ENCODE measurements at places on chromosomes 5 and 9.

DNA sequence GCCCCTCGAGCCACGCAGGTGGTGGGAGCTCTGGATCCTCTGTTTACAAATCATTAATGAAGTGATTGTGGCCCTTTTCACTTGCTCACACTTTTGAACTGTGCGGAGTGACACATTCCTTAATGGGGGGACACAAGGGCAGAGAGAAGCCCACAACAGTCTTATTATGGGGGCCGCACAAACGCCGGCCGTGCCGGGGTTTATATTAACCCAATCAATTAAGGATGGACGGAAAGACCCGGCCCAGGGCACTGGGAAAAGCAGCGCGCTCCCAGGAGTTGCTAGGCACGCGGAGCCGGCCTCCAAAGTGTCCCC lies 634.8 kb downstream of the IRX1 start:
- DNase-seq: no peak

DNA sequence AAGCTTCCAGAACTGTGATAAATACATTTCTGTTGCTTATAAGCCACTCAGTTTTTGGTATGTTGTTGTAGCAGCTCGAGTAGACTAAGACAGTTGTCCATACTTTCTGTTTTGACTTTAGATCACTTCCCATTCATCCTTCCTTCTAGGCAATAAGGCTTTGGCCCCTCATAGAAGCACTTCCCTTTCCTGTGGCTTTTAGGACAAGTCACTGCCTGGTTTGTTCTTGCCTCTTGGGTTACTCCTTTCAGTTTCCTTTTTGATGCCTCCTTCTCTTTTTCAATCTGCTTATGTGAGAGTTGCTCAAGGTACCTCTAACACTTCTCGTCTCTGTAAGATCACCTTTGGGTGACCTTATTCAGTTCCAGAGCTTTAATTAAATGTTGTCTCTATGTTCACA lies 72.4 kb upstream of the NTRK2 start:
- DNase-seq: no peak

DNA sequence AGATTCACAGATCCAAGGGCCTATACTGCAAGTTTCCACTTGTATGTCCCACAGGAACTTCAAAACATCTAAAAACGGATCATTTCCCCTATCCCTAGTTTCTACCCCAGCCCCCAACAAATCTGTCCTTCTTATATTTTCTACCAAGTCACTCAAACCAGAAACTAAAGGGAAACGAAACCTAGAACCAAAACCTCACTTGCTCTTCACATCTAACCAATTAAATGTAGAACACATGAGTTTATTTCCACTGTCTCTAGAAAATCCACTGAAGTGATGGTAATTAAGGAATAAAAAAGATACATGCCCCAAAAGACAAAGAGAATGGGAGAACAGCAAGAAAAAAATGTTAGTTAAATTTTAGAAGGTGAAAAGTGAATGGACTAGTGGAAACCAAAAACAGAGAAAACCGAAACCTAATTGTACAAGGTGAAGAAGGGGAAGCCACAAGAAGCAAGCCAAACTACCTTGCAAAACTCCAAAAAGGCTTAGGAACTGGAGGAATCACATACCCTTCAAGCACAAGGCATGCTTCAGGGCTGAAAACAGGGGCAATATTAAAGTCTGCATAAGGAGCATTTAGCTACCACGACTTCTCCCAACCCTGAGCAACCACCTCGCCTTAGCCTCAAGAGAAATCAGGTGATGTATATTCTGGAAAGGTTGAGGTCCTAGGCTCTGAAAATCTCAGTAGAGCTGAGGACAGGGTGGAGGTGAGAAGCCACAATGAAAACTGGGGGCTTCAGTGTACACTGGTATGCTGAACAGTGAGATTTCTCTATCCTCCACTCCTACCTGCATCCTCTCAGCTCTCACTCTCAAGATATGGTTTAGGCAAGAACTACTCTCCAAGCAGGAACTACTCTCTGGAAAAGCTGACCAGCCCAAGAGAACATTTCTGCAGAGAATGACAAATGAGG lies 11.1 kb downstream of the SMU1 start:
- no peak for DNase-seq

GRCh38 chr9:132381966-132382541 lies 24.6 kb downstream of the TTF1 start:
- no peak for DNase-seq

DNA sequence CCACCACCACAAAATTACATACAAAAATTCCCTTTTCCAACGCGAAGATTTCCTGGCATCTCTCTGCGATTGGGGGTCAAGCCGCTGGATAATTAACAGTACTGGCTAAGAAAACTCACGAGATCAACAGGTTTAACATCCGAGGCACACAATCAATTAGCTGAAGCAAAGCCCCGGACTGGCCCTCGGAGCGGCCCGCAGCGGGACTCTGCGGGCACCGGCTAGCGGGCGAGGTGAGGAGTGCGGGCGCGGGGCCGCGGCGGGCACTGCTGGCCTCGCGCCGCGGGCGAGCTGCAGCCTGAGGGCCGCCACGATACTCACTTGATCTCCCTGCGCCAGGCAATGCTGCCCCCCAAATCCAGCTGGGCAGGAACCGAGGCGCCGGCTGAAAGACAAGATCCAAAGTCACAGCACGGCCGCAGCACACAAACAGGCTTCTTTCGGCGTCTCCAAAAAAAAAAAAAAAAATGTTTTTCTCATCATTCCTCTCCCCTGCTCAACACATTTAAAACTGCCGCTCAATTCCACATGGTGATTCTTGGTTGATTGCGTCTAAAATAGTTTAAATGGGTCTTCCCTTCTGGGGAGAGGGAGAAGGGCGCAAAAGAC lies 210.2 kb downstream of the MEF2C start:
- DNase-seq: no peak

DNA sequence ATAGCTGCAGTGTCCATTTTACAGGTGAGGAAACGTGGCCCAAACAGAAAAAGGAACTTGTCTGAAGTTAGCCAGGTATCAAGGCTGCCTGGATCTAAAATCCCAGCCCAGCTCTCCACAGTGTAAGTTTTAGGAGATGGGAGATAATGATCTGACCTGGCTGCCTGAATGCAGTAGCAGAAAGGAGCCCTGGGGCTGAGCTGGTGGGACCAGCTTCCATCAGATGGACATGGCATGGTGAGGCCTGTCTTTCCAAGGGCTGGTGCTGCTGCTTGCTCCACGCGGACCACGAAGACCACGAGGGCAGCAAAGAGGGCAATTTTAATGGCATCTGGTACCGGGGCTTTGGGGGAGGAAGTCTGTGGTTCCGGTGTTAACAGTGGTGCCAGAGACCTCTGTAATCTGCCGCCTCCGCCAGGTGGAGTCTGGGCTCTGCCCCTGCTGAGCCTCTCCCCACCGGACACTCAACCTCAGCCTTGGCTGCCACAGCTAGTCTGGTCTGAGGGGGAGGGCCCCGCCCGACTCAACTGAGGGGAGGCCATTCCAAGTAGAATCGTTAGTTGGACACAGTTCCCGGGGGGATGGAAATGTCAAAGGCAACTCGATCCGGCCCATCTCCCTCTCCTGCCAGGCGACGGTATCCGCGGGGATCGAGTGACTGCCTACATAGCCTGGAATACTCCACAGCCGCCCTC lies 650 bp downstream of the MYORG start:
- DNase-seq: peak; percentile 50

- DNase-seq: no peak
Observed at GRCh38 chr9:98903961-98904411, 39.7 kb upstream of the COL15A1 start.

DNA sequence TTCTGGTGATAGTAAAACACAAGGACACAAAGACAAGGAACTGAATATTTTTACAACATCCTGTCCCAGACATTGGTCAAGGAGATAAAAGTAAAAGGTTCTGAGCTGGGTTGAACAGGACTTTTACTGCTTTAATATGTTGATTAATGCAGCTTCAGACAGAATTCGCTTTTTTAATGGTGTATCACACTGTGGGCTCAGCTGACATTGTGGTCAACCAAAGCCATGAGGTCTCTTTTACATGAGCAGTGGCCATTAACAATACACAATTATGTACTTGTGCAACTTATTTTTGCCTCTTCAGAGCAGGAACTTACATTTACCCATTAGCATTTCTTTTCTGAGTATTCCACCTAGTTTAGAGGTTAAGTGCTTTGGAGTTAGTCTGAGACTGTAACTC lies 22.8 kb upstream of the ERBIN start:
- DNase-seq: no peak

GRCh38 chr5:104541141-104541785 lies 978.7 kb upstream of the NUDT12 start:
- no peak for DNase-seq

GRCh38 chr5:72472666-72473422 lies 34.4 kb downstream of the ZNF366 start:
- DNase-seq: no peak

DNA sequence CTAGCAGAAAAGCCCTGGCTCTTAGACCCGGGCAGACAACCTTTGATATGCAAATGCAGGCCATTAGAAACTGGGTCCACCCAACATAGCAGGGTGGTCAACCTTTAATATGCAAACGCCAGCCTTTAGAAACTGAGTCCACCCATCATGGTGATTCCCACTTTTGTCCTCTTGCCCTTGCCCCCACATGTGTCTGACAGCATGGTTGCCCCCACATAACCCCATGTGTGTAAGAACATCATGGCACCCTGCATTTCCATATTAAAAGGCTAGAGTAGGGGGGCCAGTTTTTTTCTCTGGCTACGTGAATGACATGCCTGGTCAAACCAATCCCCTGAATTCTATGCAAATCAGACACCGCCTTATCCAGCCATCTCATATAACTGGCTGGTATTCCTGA lies 273.2 kb upstream of the PRDM9 start:
- DNase-seq: no peak

- DNase-seq: no peak
Observed at GRCh38 chr5:88841212-88841611, 41.8 kb downstream of the MEF2C start.

GRCh38 chr5:112366987-112367386 lies 52.1 kb downstream of the EPB41L4A start:
- DNase-seq: no peak

DNA sequence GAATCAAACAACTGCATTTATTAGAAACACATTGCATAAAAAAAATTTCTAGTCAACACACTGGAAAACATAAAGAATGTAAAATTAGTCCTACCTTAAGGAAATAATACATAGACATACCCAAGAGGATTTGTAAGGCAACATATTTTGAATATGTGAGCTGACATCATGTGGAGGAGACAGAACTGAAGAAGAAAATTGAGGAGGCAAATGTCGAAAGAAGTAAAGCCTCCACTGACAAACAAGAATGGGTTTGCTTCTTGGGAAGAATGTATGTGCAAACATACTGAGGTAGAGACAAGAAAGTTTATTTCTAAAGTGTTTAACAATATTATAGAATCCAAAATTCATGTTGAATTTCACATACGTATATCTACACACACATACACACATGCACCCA lies 363.0 kb upstream of the PDE4D start:
- no peak for DNase-seq

DNA sequence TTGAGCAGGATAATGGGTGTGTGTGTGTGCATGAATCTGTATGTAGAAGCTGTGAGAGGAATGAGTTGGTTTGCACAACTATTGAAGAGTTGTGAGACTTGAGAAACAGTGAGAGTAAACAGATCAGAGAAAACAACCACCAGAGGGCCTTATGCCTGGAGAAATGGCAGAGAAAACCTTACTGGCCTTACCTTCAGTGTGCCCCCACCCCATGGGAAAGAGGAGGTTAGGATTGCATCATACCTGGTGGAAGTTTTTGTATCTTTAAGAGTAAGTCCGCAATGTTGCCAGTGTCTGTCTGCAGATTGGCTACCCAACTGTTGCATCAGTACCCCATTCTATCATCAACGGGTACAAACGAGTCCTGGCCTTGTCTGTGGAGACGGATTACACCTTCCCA lies 1909.4 kb upstream of the WWC1 start:
- DNase-seq: no peak

GRCh38 chr5:132237141-132237540 lies 9.5 kb upstream of the P4HA2 start:
- no peak for DNase-seq

DNA sequence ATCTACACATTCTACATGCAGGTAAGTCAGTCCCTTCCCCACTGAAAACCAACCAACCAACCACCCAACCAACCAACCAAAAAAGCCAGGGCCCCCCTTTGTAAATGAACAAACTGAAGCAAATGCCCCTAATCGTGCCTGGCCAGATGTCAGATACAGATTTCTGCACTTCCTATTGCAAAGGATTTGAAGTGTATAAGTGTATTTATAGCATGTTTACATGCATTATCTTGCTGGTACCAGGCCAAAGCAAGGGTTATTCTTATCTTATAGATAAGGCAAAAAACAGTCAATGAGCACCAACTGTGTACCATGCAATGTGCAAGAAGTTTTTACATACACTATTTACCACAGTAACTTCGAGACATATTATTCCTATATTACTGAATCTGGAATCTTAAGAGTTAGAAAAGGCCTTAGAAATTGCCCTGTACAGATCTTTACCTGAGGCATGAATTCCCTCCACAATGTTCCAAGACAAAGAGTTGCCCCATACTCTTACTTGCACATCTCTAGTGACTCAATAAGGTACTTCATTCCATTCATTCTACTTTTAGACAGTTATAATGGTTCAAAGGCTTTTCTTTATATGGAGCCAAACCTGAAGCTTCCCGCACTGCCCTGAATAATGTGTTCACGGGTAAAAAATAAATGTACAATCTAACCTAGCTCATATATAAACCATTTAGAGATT lies 51.7 kb upstream of the NR5A1 start:
- DNase-seq: no peak

- DNase-seq: no peak
Observed at GRCh38 chr5:5751498-5751897, 329.0 kb downstream of the ICE1 start.

DNA sequence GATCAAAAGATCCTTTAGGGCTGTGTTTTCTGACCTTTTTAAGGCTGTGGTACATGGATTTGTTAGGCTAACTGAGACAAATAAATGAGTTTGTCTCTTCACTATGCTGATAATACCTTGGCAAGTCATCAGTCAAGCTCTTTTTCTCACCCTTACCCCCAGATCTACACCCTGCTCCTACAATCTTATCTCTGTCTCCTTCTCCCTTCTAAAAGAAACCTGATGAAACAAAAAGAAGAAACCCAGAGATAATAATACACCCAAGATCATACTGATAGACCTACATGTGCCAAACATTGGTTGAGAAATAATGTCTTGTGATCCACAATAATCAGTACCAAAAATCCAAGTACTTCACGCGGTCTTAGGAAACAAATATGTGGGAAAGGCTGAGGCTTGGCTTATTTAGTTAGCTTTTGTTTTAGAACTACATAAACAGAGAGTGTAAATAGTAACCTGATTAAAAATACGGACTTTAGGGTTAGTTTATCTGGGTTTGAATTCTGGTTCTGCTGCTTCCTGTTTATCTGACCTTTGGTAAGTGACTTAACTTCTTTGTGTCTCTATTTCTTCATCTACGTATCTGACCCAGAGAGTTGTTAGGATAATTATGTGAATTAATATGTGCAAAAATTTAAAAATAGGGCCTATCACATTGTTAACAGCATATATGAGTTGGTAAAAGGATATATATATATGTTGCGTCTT lies 24.8 kb upstream of the PDCD1LG2 start:
- no peak for DNase-seq

- no peak for DNase-seq
Observed at GRCh38 chr9:133863257-133863592, 125.1 kb upstream of the SARDH start.

All from activated CD4-positive, alpha-beta T cell treated with anti-CD3 and anti-CD28 coated beads, Interleukin-2, Interleukin-4, amounts not matched to agents 100 ng/mL and 50 ng/mL, durations not matched to agents 16 hours and 8 hours (primary cell).